ENCODE measurements at places on chromosomes 12 and 14.

- no peak for DNase-seq
Observed at GRCh38 chr12:27243006-27243405, 1.1 kb upstream of the STK38L start.

GRCh38 chr14:30585204-30585603, 26.2 kb downstream of the G2E3 start:
- DNase-seq, result no peak

- DNase-seq, result no peak
Observed at GRCh38 chr12:12086973-12087692, 16.4 kb downstream of the BCL2L14 start.

GRCh38 chr14:89565607-89566006, 148.6 kb upstream of the FOXN3 start:
- DNase-seq, result no peak

DNA sequence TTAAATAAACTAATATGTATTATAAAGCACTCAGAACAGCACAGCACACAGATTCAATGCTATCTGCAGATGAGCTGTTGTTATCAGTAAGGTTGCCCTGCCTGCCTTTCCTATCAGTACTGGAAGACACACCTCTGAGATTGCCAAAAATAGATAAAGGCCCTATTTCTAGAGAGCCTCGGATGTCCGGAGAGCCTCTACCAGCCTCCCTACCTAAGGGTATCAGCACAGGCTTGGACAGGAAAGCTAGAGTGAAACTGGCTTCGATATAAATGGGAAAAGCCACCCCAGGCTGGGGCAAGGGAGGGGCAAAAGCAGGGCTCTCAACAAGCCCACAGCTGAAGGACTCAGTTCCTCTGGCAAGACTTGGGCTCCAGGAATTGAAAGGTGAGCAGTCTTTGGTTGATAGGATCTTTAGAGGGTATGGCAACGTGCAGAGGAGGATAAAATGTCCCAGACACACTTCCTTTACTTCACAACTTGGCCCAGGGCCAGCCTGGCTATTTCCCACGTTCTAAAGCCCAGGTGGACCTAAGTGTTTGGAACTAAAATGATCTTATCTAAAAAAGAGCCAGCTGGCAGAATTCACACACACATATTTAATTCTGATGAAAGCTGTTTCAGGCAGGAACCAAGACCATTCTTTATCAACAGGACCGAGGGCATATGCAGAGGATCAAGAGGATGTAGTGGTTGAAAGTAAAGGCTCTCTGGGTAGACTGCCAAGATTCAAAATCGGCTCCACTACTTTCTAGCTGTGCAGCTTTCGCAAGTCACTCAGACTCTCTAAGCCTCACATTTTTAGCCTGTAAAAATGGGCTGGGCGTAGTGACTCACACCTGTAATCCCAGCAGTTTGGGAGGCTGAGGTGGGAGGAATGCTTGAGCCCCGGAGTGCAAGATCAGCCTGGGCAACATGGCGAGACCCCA, 37.8 kb upstream of the ITPR2 start:
- peak; percentile 43 for DNase-seq

DNA sequence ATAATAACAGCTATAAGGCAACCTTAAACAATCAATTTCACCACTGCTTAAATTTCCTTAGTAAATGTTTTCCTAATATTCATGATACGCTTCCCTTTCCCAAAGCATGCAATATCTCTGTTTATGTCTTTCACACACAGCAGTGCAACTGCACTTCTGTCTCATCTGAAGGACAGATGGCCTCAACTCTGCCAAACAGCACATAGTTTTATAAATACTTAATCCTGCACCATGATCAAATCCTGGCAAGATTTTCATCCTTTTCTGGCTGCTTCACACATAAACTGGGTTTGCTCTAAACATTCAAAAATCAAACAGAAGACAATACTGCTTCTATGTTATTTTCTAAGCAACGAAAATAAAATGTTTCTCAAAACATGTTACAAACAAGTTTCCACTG, 266.3 kb downstream of the ITPR2 start:
- DNase-seq, result no peak

DNA sequence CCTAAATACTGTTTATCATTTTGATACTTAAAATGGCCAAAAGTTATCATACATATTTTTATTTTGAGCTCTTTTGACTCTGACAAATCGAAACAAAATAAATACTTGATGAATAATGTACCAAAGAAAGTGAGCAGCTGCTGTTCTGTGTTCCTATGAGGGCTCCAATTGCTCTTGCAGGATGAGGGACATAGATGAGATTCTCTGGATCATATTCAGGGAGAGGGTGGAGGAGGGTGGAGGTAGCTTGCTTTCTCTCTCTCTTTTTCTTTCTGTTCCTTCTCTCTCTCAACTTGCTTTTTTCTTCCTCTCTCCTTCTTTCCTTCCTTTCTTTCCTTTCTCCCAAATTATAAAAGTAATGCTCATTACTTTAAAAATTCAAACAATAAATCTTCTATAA, 8.9 kb upstream of the MYH7 start:
- DNase-seq, result no peak

All from GM12864 (cell line).